ENCODE measurements at places on chromosomes 16 and 17.

- DNase-seq = no peak
These were observed 1.7 kb upstream of the DLX3 start for GRCh38 chr17:49996495-49997300.

GRCh38 chr17:65670667-65671371 lies 109.4 kb upstream of the AXIN2 start:
- no peak for DNase-seq

- no peak for DNase-seq
These were observed 48.4 kb downstream of the PDPK1 start for GRCh38 chr16:2586241-2586640.

GRCh38 chr17:28033972-28034714 lies 8.3 kb upstream of the NLK start:
- DNase-seq = no peak

DNA sequence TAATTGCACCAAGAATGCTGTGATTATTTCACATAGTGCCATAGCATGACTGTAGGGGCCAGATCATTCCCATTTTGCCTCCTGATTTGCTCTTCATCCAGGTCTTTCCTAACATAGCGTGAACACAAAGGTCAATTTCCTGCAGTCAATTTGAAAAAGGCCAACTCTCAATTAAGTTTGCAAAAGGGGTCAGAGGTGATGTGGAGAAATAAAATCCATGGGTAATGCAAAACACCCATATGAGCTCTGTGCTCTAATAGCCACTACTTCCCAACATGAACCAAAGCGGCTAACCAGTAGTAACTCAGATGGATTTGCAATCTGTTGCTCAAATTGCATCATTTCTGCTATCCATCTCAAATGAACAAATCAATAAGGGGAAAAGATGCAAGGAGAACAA lies 275.5 kb upstream of the SOX9 start:
- no peak for DNase-seq

GRCh38 chr16:72371307-72372086 lies 199.5 kb upstream of the PMFBP1 start:
- DNase-seq = peak; percentile 85

DNA sequence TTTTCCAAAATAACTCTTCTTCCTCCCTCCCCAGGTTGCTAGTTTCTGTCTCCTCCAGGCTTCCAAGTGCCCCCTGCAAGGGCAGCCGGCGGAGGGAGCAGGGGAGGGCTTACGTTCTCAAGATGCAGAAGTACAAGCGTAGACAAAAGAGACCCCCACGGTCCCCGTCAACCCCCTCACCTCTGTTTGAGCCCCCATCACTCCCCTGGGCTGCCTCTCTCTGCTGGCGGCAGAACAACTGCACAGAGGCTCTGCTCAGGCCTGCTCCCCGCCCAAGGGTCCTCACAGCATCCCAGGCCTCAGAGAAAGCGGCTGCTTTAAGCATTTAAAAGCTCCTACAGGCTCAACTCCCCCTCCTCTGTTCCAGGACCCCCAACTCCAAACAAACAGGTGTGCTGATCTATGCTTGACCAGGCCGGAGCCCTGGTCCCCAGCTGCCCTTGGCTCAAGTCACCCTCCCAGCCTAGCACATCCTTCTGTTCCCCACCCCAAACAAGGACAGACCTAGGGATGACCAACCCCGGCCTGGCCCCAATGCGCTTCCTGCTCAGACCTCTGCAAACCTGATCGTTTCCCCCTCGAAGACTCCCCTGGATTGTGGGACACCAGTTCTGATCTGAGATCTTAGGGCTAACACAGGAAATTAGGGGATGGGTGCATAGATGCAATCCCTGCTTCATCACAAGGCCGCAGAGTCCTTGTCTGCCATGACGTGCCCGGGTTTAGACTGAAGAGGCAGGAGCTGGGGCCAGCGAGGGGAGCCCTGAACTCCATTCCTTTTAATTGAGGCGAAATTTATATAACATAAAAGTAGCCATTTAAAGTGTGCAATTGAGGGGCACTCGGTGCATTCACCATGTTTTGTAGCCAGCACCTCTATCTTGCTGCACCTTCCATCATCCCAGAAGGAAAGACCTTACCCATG lies 17.2 kb upstream of the RBFOX3 start:
- DNase-seq = no peak

DNA sequence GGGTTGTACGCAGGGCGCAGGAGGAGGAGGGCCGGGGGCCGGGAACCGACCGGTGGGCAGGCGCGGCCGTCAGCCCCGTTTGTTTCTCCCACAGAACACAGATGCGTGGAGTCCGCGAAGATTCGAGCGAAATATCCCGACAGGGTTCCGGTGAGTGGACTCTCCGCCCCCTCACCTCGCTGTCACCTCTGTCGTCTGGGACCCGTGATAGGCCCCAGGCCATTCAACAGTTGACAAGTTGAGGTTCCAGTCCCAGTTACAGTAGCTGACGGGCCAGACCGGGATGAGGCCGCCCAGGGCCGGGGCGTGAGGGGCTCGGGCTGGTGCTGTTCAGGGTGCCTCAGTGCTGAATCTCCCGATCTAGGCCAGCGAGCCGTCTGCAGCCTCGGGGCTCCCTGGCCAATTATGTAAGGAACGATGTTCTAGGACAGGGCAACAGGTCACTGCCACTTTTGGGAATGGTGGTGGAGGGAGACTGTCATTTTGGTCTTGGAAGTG lies 628 bp downstream of the GABARAPL2 start:
- no peak for DNase-seq

DNA sequence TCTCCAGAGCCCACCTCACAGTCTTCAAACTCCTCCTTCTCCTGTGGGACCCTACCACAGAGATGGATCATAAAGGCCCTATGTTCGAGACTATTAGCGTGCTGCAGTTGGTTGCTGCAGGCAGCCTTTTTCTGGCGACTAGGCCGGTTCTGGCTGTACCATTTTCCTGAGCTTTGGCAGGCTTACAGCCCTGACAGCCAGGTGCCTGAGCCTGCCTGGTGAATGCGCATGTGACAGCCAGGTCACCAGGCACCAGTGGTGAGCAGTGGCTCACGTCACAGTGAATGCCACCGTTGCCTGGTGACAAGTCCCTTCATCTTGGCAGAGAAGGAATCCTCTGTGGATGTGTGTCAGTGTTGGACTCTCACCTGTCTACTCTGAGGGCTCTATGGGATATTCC lies 978.8 kb downstream of the KCNJ18 start:
- no peak for DNase-seq

DNA sequence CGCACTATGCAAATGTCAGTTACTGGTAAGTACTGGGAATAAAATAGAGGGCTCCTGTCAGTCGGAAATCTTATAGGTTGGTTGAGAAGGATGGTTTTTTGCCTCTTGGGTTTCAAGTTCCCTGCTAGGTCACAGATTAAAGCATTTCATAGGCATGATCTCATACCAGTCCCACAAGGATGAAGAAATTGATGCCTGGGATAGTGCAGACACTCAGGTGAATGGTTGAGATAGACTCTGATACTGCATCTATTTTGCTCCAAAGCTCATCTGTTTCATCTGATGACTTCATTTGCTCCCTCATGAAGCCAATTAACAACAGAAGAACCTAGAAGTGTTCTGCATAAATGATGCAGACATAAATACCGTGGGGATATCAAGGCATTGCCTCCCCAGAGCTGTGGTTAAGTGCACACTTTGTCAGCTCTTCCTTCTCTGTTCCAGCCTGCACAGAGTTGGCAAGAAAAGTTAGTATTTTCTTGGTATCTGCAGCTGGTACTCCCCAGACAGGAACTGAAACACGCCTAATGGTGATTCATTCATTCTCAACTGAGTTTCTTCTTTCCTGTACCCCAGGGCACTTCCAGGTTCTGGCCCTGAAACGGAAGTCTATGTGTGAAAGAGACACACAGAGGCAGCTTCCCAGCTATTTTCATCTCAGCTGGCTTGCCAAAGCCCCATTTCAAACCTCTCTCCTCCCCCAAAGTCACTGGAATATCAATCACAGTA lies 418.3 kb upstream of the SALL1 start:
- DNase-seq = no peak

- no peak for DNase-seq
These were observed 18.7 kb downstream of the MPRIP start for GRCh38 chr17:17060930-17061329.

DNA sequence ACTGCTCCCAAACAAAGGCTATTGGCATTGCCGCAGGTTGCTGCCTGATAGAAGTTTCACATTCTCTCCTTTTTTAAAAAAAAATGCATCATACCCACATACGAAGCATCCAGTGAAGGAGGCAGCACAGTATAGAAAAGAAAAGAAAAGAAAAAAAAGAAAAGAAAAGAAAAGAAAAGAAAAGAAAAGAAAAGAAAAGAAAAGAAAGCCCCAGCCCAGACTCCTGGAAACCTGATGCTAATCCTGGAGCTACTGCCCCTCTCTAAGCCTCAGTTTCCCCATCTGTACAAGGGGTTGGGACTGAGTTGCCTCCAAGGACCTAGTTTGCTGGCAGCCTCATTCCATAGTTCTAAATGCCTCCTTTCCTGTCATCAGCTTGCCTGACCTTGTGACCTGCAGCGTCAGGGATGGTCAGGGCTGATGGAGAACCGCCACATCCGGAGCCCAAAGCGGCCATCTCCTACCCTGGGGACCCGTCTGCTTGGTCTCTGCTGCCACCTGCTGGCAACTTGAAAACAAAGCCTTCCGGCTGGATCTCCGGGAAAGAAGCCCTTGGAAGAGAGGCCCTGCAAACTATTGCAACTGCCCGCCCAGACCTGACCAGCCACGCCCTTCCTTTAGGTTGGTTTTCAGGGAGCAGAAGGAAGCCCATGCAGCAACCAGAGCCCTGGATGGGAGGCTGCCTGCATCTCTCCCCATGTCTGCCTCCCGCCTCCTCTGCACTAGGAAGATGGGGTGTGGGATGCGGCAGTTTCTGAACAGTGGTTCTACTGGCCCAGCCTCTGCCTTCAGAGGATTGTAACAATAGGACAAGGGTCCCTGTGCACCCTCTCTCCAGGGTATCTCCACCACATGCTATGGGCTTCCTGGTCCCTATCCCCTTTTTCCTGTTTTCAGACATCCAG lies 13.0 kb downstream of the AIPL1 start:
- no peak for DNase-seq

GRCh38 chr17:36890398-36891168 lies 46.7 kb upstream of the LHX1 start:
- DNase-seq = no peak

DNA sequence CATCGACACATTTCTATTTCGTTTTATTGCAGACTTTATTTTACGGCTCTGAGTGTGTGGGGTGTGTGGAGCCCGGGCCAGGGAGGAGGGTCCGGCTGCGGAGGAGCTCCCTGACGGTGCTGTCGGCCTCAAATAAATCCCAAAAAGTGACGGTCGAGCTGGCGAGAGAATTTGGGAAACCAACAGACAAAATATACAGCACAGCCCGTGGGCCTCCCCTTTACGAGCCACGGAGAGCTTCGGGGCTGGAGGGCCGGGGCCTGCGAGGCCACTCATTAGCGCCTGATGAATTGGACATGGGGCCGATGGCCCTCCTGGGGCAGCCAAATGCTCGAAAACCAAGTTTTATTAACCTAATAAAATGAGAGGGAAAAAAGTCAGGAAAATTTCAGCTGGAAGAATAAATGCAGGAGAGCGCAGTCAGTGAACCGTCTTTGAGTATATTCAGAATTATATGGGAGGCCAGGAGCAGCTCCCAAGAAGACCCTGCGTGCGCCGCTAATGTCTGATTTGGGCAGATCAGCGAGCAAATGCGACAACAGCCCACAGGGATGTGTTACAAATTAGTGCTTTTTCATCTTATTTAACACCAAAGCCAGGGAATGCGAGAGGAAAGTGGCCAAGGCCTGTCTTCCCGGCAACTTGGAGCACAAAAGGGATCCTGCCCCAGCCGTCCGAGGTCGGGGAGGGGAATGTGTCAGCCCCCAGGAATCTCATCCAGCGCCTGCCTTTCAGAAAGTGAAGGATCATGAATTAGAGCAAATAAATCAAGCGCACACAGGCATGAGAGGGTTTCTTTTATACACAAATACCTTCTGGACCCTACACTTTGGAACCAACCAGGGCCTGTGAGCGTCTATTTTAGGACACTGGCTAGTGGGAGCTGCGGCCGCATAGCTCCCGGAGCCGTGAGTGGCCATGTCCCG lies 249.1 kb downstream of the C16orf95 start:
- no peak for DNase-seq

DNA sequence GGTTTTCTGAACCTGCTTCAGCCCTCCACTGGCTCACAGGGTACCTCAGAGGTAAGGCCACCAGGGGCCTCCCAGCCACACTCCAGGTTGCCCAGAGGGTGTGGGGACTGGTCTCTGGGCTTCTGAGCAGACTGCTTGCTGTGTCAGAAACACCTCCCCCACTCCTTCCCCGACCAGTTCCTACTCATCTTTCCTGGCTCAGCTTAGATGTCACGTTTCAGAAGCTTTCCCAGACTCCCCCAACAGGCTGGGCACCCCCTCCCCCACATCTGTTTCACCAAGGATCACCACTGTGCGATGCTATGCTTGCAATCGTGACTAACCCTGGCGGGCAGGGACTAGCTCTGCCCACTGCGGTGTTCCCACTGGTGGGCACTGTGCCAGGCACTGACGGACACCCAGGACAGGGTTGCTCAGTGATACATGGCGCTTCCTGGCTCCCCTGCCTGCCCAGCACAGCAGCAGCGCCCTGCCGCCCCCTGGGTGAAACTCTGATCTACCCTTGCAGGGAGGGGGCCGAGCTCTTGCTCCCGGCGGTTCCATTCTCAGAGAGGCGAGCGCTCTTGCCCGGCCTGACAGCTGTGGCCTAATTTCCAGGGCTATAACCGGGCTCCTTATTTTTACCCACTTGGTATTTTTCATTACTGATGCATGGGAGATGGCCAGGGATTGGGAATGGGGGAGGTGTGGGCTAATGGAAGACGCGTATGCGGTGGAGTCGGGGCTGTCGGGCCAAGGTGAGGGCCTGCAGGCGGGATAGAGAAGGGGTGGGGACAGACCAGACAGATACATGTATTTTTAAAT lies 29.4 kb upstream of the MTSS2 start:
- peak; percentile 99 for DNase-seq

- no peak for DNase-seq
These were observed 40.0 kb downstream of the PGS1 start for GRCh38 chr17:78418326-78419026.

DNA sequence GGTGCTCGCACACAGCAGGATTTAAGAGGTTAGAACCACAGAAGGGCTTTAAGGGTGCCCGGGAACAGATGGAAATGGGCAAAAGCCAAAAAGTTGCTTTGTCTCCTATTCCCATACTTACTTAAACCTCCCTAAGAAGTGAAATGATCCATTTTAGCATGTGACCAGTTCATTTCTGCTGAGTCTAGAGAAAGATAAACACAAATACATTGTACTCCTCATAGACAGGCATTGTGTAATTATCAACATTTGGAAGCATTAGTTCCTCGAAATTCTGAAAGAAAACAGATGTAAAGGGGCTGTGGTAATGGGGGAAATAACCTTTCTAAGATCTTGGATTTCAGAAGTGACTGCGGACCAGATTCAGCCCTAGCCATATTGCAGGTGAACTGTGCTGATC lies 178.3 kb downstream of the CYB561 start:
- no peak for DNase-seq

DNA sequence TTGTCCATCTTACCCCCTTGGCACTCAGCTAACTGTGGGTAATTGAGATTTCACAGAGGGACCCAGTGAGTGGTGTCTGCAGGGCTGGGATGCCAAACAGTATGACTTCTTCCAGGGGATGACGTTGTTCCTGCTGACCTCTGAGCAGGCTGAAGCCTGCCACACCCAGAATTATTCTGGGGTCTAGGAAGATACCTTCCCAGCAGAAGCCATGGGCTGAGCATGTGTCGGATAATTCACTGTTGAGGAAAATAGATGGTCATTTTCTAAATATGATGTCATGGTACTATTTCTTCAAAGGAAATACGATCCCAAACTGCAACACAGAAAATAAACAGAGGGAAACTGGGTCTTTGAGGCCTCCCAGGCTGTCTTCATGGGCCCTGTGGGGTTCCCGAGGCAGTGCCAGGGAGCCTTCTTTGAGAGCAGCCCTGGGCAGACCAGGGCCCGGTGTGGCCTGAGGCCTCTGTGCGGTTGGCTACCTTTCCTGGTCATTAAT lies 17.4 kb downstream of the WNT9B start:
- no peak for DNase-seq
